Stimulated activated CD8-positive, alpha-beta memory T cell treated with anti-CD3 and anti-CD28 coated beads, Interleukin-4, amount 100 ng/mL, for 48 hours (primary cell): ENCODE measurements at places on chromosomes 5 and 9.
A peak's percentile ranks its signal among the peaks of the same experiment; 100 is the strongest.

DNA sequence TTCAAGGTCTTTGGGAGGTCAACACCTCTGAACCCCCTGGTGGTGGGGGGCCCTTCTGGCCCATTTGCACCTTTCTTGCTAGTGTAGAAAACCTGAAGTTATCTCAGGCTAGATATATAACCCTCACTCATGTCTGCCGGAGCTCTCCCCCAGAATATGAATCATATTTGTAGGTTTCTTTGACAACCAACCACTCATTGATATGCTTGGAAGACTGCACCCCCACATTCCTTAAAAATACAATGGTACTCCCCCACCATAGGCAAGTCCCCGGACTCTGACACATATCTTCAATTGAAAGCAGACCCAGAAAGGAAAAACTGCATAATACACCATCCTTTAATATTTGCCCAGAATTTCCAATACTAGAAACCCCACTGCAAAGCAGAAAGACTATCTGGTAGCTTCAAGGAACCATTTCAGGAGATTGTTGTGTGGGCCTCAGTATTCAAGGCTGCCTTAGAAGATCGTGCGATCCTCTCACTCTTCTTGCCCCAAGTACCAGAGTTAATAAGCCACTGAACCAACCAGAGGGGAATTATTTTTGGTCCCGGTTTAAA is 978 bp upstream of the UBE2B start:
- no peak for DNase-seq

DNA sequence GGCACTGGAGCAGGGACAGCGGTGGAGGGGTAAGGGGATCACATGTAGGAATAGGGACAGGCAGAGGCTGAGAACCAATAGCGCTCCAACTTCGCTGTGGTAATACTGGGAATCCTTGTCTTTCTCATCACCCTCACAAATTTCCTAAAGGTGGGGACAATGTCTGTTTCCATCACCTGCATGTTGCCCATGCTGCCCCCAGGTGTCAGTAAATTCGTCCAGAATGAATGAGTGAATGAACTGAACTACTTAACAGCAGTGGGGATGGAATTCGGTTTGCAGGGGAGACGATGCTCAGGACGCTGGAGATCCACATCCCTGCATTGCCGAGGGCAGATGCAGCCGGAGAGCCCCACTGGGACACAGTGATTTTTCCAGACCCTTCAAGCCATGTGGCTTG is 129.9 kb downstream of the PDZD2 start:
- DNase-seq = no peak

DNA sequence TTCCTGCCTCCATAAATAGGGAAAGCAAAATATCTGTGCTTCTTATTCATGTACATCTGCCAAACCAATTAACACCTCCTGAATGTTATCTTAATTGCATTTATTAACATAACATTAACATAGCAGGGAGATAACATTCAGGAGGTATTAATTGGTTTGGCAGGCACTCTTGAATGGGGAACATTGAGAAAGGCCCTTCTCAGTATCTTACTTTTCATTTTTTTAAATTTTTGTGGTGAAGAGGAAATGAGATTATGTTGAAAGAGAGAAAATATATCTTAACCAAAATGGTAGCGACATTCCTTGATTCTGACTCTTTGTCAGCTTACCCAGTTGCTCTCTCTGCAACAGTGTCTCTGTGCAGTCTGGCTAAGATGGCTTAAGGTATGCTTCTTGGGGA is 100.4 kb upstream of the TLE1 start:
- no peak for DNase-seq

DNA sequence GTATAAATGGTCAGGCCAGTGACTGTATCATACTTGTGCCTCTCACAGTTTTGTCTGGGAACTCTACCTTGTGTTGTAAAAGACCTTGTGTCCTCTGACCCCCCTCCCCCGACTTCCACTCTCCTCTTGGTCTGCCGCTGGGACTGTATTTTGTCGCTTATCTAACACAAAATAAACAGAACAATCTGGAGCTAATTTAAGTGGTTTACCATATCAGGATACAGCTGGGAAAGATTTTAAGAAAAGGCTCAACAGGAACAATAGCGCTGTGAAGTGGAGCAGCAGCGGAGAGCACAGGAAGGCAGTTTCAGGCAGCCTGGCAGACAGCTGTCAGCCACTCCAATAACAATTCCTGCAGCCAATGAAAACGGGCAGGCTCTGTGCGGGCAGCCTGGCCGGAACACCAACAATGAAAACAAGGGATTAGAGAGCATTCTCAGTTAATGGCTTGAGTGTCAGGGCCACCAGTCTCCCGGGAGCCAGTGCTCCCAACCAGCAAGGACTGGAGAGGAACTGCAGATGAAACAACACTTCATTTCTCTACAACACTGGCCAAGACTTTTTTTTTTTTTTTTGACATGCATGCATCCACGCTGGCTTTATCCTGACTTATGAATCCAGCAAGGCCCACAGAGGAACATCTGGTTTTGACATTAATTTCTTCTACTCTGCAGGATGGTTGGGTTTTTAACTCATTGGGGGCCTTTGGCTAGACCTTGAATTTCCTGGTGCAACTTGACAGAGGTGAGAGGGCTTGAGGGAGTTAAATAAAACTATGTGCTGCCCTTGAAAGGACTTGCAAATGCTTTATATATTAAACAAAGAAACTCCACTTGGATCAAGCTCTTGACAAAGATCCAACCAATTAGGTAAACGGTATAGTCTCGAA is 76.7 kb downstream of the ARSB start:
- DNase-seq = no peak

- no peak for DNase-seq
Measured at GRCh38 chr5:41246376-41246775, 33.0 kb upstream of the C6 start.

- no peak for DNase-seq
Measured at GRCh38 chr9:123536455-123536868, 180.5 kb downstream of the CRB2 start.

DNA sequence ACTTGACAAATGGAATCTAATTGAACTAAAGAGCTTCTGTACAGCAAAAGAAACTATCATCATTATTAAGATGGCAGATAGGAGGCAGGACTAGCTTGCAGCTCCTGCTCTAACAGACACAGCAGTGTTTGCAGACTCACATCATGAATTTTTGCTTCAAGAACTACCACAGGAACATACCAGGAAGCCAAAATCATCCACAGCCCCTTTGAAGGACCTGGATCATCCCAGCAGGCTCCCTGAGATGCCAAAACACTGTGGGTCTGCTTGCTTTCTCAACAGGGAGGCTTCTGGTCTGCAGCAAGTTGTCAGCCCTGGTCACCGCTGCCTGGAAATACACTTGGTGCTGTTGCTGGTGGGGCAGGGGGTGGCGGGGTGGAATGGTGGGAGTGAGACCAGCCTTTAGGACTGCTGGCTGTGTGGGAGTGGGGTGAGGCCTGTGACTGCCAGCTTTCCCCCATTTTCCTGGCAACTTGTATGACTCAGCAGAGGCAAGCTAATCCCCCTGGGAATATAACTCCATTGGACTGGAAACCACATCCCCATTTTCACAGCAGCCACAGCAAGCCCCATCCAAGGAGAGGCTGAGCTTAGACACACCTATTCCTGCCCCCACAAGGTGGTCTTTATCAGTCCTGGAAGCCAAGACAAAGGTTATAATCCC is 533.8 kb upstream of the CYLC2 start:
- no peak for DNase-seq

GRCh38 chr9:2132484-2133082 is 117.4 kb downstream of the SMARCA2 start:
- no peak for DNase-seq

GRCh38 chr5:116492776-116493175 is 81.8 kb downstream of the SEMA6A start:
- DNase-seq = no peak

DNA sequence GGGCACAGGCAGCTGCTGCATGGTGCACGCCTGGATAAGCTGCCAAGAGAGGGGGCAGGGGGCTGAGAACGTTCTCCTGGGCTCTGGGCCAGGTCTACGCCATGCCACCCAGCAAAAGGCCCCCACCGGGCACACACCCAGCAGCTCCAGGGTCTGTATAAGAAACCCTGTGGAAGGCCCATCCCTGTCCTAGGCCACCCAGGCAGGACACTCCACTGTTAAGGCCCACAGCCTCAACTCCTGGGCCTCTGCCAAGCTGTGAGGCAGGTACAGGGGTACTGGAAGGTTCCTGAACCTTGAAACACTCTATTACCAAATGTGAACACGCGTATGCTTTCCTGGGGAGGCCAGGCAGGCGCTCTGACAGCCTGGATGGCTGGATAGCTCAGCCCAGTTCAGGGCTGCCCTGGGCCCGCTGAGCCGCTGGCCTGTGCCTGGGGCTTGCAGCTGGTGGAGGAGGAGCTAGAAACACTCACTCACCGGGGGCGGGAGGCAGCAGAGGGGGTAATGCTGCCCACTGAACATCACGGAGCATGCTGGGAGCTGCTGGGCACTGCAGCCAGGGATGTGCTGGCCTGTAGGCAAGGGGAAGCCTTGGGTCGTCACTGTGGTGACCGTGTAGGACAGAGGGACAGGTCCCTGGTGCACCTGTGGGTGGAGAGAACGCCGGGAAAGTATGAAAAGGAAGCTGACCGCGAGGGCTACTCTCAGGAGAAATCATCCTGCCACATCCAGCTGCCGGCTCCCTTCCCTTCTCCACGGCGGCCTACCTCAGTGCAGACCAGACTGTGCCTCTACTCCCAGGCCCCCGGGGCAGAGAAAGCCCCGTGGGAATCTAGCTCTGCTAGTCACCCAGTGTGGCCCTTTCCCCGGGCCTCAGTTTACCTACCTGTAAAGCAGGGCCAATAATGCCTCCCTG is 6.0 kb downstream of the RNF44 start:
- peak; percentile 60 for DNase-seq

DNA sequence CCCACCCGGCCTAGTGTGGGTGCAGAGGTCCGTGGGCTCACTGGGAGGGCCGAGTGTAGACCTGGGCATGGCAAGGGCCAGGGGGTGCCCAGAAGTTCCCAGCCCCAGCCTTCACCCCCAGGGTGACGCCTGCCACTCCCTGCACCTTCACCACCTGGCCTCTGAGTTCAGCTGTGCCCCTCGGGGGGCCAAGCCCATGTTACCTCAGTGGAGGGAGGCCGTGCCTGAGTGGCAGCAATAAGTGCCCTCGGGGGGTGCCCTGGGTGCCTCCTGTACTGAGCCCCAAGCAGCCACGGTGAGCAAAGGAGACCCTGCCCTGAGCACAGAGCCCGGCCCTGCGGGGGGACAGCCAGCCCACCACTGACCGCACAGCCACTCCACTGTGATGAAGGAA is 10.3 kb upstream of the FCN2 start:
- DNase-seq = no peak

DNA sequence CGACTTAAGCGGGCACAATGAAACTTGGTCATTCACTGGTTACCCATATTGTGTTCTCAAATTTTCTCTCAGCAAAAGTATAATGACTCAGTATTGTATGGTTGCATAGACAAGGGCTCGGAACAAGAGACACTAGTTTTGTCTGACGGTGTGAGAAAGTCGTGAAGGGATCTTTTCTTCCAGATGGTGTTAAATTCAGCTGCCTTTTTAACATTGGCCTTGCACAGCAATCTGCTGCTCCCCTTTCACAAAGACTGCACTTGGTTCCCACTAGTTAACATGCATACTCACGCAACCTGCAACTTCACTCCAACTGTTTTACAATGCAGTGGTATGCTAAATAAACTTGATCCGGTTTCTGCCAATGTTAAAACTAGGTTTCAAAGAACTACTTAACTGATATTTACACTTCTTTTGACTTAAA is 219.2 kb downstream of the MEF2C start:
- no peak for DNase-seq

DNA sequence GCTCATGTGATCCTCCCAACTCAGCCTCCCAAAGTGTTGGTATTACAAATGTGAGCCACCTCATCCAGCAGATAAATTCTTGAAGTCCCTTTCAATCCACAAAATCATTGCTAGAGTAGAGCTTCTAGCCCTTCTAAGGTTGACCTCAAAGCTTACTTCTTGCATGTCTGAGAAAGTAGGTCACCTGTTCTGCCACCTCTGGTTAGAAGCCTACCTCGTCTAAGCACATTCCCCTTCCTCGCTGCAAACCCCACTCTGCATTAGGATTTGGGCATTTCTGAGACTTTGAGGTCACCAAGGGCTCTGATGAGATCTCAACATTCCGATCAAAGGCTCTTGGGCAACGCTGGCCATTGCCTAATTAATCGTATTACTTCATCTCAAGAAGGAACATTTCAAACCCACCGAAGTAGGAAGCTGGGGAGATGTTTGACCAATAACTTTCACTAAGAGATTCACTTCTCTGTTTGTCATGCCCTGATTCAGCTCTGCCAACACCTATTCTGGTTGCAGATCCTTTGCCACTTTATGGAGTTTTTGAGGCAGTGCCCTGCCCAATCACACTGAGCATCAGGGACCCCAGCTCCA is 8.6 kb downstream of the ADAM19 start:
- DNase-seq = no peak

DNA sequence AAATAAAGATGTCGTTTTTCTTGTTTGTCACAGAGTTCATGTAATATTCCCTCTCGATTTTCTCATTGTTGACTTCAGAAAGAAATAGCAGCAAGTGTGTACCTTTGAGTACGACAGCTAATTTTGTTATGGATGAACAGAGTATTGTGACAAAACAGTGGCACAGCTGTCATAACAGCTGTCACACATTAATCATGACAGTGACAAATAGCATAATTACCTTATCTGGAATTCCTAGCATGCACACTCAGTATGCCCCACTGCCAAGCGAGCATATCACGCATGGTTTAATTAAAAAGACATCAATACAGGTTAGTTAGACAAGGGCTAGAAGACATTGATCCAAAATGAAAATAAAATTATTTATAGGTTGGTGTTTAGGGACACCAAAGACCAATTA is 375.1 kb downstream of the SPATA31D1 start:
- no peak for DNase-seq

- peak; percentile 75 for DNase-seq
Measured at GRCh38 chr9:136544548-136544963, 1.3 kb downstream of the NOTCH1 start.
